Activated naive CD4-positive, alpha-beta T cell (primary cell): ENCODE measurements at places on chromosomes 1 and 21.

DNA sequence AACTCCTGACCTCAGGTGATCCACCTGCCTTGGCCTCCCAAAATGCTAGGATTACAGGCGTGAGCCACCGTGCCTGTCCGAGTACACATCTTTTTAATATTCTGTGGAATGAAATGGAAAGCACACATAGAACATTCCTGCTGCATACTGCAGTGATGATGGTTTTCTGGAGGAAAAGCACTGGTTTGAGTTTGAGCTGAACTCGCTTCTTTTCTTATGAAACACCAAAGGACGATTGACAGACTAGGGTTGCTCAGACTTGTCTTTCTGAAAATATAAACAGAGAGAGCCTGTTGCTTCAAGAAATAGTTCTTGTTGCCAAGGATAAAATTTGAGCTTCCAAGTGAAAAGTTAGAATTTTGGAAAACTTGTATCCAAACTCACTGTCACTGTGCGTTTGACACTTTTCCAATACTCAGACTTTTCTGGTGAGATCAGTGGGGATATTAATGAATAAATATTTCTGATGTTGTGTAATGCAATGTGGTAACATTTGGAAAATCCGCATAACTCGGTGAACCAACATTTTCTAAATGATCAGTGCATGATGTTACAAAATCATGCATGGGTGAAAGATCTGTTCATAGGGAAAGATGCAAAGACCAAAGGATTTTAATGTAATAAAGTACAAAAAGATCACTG lies 15.0 kb upstream of the ERMAP start:
- DNase-seq = no peak

- no peak for DNase-seq
These were observed 3.1 kb downstream of the PBX1 start for GRCh38 chr1:164562061-164562460.

- DNase-seq = no peak
These were observed 35.2 kb downstream of the OBSCN start for GRCh38 chr1:228243093-228243492.

GRCh38 chr1:239884796-239885195 lies 206.9 kb upstream of the FMN2 start:
- DNase-seq = no peak

DNA sequence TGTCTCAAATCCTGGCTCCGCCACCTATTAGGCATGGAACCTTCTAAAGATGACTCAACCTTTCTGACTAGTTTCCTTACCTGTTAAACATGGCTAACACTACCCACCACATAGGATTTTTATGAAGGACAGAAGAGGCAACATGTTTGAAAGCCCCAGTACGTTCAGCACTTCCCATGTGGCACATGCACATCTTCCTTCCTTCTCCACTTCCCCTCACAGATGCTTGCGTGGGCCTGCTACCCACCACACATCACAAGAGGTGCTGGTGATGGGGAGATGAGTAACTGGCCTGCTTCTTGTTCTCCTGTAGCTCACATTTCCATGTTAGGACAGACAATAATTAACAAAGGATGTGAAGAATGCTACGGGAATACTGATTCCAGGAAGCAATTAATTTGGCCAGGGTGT lies 7.1 kb downstream of the ZBTB21 start:
- no peak for DNase-seq

- no peak for DNase-seq
These were observed 37.2 kb upstream of the SIM2 start for GRCh38 chr21:36661511-36662309.

GRCh38 chr1:55060133-55060999 lies 21.0 kb downstream of the PCSK9 start:
- DNase-seq = no peak
